ENCODE measurements at places on chromosomes 5 and 9. TPM values are rescaled to one million over a fixed set of nuclear protein-coding genes. Genes with fewer than 3 reads are reported as not detected.

DNA sequence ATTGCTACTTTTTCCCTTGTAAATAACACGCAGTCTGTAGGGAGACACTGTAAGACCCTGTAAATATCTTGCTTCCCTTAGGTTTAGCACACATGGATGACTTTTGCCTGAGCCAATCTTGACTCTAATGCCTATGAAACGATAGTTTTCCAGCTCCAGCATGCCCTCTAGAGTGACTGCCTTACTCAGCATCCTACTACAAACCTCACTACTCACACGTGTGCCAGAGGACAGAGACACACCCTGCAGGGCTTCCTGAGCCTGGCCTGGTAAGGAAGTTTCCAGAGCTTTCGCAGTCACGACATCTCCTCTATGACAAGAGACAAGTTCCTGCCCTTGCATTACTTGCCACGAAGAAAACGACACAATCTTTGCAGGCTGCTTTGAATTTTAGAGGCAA, 138.1 kb downstream of the ATPSCKMT start:
- DNase-seq = no peak

GRCh38 chr9:112582371-112583262, 96.0 kb downstream of the KIAA1958 start:
- no peak for DNase-seq

OR13D1 gene
- not detected for total RNA-seq

CAMK2A gene
- total RNA-seq = not detected

All from activated T-helper 2 cell treated with anti-CD3 and anti-CD28 coated beads, Interferon-gamma antibody, Interleukin-2, Interleukin-4, amounts not matched to agents 10 μg/mL and 5 μg/mL and 100 μg/mL, durations not matched to agents 14 hours and 24 hours and 36 hours (primary cell).